Stomach (tissue), 19 donors: ENCODE measurements at places on chromosomes 4 and X.
A peak's percentile ranks its signal among the peaks of the same experiment; 100 is the strongest.

DNA sequence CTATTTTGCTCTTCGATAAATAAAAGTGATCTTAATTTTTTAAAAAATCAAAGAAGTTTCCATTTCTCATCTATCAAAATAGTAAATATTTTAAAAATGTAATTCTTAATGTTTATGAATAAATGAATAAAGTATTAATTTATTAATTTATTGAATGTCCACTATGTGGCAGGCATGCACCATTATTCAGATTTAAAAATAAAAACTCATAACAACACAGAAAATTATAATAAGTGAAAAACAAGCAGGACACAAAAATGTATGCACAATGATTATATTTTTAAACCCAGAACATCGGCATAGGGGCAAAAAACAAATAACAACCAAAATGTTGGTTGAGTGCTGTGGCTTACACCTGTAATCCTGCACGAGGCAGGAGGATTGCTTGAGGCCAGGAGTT, 5.3 kb upstream of the PYURF start:
- no peak for DNase-seq

- DNase-seq: no peak
These were observed 315.1 kb upstream of the RASGEF1B start for GRCh38 chr4:81786766-81787165.

DNA sequence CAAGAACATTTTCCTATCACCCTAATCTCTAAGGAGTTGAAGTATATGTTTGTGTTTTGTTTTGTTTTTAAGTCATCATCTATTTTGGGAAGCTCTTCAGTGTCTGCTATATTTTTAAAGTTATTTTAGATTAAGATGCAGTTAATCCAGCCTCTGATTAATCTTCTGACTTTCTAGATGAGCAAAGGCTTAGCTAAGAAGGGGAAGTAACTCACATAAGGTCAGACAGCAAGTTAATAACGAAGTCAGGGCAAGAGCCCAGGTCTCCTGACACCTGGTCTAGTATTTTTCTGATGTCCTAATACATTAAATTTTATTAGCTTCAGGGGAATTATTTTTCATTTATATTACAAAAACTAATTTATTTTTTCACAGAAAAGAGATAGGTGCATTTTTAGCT, 168.5 kb downstream of the SOWAHB start:
- DNase-seq: no peak

GRCh38 chrX:107484002-107484726, 34.7 kb downstream of the FRMPD3 start:
- peak; percentile 84 for DNase-seq

- no peak for DNase-seq
These were observed 54.9 kb downstream of the LINC00632 start for GRCh38 chrX:140764401-140764919.

- no peak for DNase-seq
These were observed 187.7 kb upstream of the GATB start for GRCh38 chr4:151948351-151949016.

DNA sequence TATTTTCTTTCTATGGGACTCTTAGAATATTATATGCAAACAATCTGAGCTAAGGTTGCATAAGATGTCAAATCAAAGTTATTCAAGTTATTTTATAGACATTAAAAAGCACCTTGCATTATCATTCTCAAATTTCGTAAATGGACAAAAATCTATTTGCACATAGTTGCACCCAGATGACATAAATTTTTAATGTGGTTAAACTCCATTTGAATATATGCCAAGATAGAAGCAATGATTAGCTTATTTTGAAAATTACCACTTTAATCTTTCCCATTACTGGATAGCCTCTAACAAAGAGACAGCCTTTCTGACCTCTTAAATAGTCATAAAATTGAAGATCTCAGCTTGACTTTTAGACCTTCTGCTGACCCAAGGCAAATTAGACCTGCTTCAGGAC, 386.8 kb downstream of the RAPGEF2 start:
- no peak for DNase-seq

DNA sequence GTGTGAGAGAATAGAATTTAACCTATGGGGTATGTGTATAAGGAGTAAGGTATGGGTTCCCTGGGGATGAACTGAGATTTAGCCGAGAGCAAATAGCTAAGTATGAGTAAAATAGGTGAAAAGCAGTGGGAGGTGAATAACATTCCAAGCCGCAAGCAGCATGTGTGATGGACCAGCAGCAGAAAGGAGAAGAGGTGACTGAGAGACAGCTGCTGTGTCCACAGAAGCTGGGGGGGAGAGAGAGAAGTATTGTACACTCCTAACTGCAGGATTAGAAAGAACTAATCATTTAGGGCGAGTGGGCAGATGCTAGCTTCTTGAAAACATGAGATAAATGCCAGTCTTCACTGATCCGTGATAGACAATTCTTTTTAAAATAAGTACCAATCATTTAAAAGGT, 296.0 kb downstream of the KLHL4 start:
- DNase-seq: no peak

DNA sequence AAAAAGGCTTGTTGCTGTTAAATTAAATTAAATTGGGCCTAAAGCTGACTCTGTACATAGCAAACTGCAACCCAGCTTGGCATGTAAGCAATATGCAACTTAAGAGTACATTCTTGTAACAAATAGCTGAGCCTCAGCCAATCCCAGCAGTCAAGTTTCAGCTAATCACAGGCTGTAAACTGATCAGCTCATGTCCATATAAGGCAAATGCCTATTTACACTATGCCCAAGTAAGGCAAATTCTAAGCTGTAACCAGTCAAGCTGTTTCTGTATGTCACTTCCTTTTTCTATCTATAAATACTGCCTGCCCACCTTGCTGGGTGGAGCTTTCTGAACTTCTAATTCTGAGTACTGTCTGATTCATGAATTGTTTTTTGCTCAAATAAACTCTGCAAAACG, 429.1 kb upstream of the FTHL17 start:
- no peak for DNase-seq

GRCh38 chrX:3522101-3522650, 175.7 kb upstream of the MXRA5 start:
- peak; percentile 23 for DNase-seq

- no peak for DNase-seq
These were observed 140.1 kb upstream of the TTC29 start for GRCh38 chr4:147085781-147086180.

- peak; percentile 64 for DNase-seq
These were observed 792 bp downstream of the SLC10A4 start for GRCh38 chr4:48483777-48484493.
